ENCODE measurements at places on chromosomes 1 and 21. TPM values are rescaled to one million over a fixed set of nuclear protein-coding genes. Genes with fewer than 3 reads are reported as not detected.

GRCh38 chr1:89965193-89965768, 29.6 kb upstream of the ZNF326 start:
- H3K4me1 ChIP-seq, result no peaks in the 10 kb centered on the region
- H3K4me3 ChIP-seq, result no peak overlapping the region
- no peaks in the 10 kb centered on the region for H3K27me3 ChIP-seq

The TCP10L gene
- total RNA-seq, result not detected

- H3K36me3 ChIP-seq, result no peaks in the 10 kb centered on the region
- DNase-seq, result no peak
- H3K27ac ChIP-seq, result no peak overlapping the region
- H3K27me3 ChIP-seq, result no peaks in the 10 kb centered on the region
- H3K4me3 ChIP-seq, result no peak overlapping the region
These were observed 23.3 kb upstream of the TNNI1 start for GRCh38 chr1:201444792-201445191.

DNA sequence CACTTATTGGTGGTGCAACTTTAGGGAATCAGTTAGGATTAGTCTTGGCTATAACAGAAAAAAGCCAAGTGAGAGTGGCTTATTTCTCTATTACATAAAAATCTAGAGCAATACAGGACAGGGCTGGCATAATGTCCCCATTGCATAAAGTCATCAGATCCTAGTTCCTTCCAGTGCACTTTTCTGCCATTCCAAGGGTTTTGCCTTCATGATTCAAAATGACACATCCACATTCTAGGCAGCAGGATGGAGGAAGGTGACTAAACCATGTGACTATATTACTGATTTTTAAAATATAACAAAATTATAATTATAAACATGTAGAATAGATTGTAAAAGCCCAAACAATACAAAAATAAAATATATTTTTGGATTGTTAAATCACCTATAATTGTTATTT, 18.8 kb downstream of the JUN start:
- no peak overlapping the region for H3K4me3 ChIP-seq
- H3K27ac ChIP-seq, result no peak overlapping the region
- H3K36me3 ChIP-seq, result no peaks in the 10 kb centered on the region

The MATN1 gene
- total RNA-seq, result 0.37 TPM

- no peaks in the 10 kb centered on the region for H3K27me3 ChIP-seq
- H3K4me3 ChIP-seq, result no peak overlapping the region
- no peaks in the 10 kb centered on the region for H3K36me3 ChIP-seq
- no peaks in the 10 kb centered on the region for H3K4me1 ChIP-seq
These were observed 27.5 kb upstream of the STMN1 start for GRCh38 chr1:25933479-25934365.

The S100B gene
- not detected for total RNA-seq

GRCh38 chr1:155006601-155007101, 4.0 kb downstream of the ZBTB7B start:
- no peak overlapping the region for H3K27ac ChIP-seq
- H3K4me1 ChIP-seq, result peaks cover 10% of the 10 kb centered on the region
- no peak for DNase-seq

DNA sequence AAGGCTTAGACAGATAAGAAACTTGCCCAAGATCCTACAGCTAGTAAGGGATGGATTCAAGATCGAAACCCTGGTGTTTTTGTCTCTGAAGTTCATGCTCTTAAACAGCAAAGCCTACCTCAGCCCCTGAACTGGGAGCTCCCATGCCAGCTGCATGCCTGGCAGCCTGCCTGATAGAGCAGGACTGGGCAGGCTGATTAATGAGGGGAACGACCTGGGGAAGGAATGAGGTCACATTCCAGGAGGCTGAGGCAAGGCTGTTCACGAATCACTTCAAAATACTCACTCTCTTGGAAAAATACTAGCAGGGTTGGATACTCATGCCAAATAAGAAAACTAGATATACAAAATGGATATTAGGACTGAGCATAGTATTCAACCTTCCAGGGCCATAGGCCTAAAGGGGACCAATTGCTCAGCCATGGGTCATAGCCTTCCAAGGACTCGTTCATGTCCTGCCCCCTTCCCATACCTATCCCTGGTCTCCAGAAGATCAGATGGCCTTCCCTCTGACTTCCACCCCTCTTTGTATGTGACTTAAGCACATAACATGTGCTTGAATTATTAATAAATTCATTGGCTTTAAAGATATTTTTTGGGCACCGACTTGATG, 15.6 kb upstream of the TACSTD2 start:
- no peaks in the 10 kb centered on the region for H3K36me3 ChIP-seq
- peaks cover 31% of the 10 kb centered on the region for H3K4me1 ChIP-seq
- peak overlapping the region; percentile 81 for H3K27ac ChIP-seq
- H3K27me3 ChIP-seq, result no peaks in the 10 kb centered on the region
- DNase-seq, result peak; percentile 87
- no peak overlapping the region for H3K4me3 ChIP-seq

The DPYD gene
- 24.1 TPM for total RNA-seq

The OLFML2B gene
- not detected for total RNA-seq

GRCh38 chr1:6033986-6034749, 11.5 kb upstream of the KCNAB2 start:
- no peaks in the 10 kb centered on the region for H3K36me3 ChIP-seq
- H3K4me3 ChIP-seq, result no peak overlapping the region
- no peaks in the 10 kb centered on the region for H3K4me1 ChIP-seq
- H3K27ac ChIP-seq, result no peak overlapping the region

GRCh38 chr1:31108861-31109260, 43.3 kb upstream of the PUM1 start:
- H3K4me1 ChIP-seq, result peaks cover 8% of the 10 kb centered on the region
- no peaks in the 10 kb centered on the region for H3K36me3 ChIP-seq
- H3K27ac ChIP-seq, result no peak overlapping the region
- DNase-seq, result no peak
- no peaks in the 10 kb centered on the region for H3K27me3 ChIP-seq

- H3K36me3 ChIP-seq, result no peaks in the 10 kb centered on the region
- no peaks in the 10 kb centered on the region for H3K27me3 ChIP-seq
- DNase-seq, result no peak
These were observed 93.6 kb downstream of the NFIA start for GRCh38 chr1:61175976-61176375.

The FCRL5 gene
- total RNA-seq, result not detected

DNA sequence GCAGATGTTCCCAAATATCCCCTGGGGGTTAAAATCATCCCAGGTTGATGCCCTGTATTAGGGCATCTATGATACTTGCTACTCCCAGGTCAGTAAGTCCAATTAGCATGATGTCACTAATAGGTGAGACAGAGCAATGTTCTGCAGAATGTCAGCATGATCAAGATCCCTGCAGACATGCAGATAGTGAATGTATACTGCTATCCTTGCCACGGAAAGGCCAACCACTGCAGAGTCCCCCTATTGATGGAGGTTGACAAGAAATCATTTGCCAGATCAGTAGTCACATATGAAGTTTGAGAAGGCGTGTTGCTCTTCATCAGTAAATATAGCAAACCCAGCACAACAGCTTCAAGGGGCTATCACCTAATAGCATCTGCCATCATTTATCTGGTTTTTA, 97.4 kb downstream of the SETD4 start:
- H3K4me1 ChIP-seq, result no peaks in the 10 kb centered on the region
- H3K36me3 ChIP-seq, result no peaks in the 10 kb centered on the region
- H3K27ac ChIP-seq, result no peak overlapping the region
- H3K27me3 ChIP-seq, result no peaks in the 10 kb centered on the region
- no peak overlapping the region for H3K4me3 ChIP-seq

DNA sequence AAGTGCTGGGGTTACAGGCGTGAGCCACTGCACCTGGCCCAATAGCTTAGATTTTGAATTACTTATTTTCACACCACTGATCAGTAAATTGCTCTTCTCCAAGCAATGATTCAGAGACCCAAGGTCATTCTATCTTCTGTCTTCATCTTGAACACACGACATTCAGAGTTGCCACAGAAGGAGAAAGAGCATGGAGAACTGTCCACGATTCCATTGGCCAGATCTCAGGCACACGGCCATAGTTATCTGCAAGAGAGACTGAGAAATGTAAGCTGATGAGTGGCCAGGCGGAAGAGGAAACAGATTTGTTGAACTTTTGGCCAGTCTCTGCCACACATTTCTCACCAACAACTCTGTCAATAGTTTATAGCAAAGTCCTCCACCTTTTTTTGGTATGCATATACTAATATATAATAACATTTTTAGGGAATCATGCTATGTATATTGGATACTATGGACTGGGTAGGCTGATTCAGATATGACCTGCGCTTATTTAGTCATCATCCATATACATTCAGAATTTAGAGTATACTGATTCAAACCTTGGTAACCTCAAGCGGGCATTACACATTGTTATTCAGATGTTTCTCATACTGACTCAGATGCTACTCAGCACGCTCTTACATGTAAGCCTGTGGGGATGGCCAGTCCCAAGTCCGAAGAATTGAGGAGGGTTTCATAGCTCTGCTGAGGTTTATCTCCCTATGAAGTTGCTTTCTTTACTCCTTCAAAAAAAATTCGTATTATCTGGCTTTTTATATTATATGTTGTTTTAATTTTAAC, 25.5 kb upstream of the CAP1 start:
- H3K4me1 ChIP-seq, result peaks cover 21% of the 10 kb centered on the region
- peak overlapping the region; percentile 58 for H3K27ac ChIP-seq
- H3K27me3 ChIP-seq, result no peaks in the 10 kb centered on the region
- H3K36me3 ChIP-seq, result no peaks in the 10 kb centered on the region
- DNase-seq, result peak; percentile 83
- no peak overlapping the region for H3K4me3 ChIP-seq

DNA sequence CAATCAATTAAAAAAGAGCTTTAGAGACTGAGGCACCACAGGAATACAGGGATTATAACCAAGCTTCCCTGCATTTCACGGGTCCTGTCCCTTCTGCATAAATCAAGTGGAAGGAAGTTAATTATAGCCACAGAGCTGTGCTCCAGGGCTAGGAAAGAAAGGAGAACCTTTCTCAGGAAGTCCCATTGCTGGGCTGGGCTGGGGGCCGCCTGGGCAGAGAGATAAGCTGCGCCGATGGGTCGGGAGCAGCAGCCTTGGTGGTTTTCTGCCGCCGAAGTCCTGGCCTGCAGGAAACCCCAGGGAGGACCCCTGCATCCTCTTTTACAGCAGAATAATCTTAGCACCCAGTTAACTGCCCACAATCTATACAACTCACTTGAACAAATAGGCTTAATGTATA, 12.6 kb upstream of the CD34 start:
- H3K36me3 ChIP-seq, result no peaks in the 10 kb centered on the region
- H3K27me3 ChIP-seq, result peaks cover 44% of the 10 kb centered on the region

The TMEM82 gene
- total RNA-seq, result not detected

DNA sequence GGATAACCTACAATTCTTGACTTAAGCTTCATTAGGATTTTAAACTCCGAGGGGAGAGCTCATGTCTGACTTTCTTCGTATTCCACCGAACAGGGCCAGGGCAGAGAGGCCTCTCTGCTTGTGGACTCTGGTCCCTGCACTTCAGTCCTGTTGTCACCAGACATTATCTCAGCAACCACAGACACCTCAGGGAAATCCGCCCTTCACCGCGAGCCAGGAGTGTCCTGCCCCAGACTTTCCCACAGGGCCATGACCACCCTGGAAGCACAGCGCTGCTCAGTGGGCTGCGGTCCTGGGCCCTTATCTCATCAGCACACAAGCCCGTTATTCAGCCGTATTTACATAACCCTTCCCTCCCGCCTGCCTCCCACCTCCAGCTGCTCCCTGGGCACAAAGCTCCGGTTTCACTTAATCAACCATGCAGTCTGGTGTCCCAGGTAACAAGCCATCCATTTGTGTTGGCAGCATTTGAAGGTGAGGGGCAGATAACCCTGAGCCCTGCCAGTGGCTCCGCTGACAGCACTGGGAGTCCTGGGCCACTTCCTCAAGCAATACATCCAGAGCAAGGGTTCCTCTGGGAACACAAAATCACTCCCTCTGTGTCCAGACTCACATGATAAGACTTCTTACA, 122.8 kb upstream of the RAB4A start:
- no peak overlapping the region for H3K27ac ChIP-seq
- DNase-seq, result no peak
- H3K27me3 ChIP-seq, result peaks cover 73% of the 10 kb centered on the region
- no peaks in the 10 kb centered on the region for H3K4me1 ChIP-seq
- H3K4me3 ChIP-seq, result no peak overlapping the region

- no peak for DNase-seq
- no peak overlapping the region for H3K4me3 ChIP-seq
- peaks cover 31% of the 10 kb centered on the region for H3K4me1 ChIP-seq
- H3K27me3 ChIP-seq, result no peaks in the 10 kb centered on the region
- H3K36me3 ChIP-seq, result peaks cover 62% of the 10 kb centered on the region
These were observed 4.8 kb downstream of the ARPC5 start for GRCh38 chr1:183630748-183631147.

GRCh38 chr1:1296070-1297061, 11.4 kb downstream of the ACAP3 start:
- no peak overlapping the region for H3K27ac ChIP-seq
- H3K36me3 ChIP-seq, result no peaks in the 10 kb centered on the region
- peaks cover 4% of the 10 kb centered on the region for H3K4me1 ChIP-seq
- H3K27me3 ChIP-seq, result no peaks in the 10 kb centered on the region
- no peak overlapping the region for H3K4me3 ChIP-seq

The SORT1 gene
- total RNA-seq, result 27.9 TPM

- no peak overlapping the region for H3K27ac ChIP-seq
- H3K36me3 ChIP-seq, result peaks cover 8% of the 10 kb centered on the region
- no peak overlapping the region for H3K4me3 ChIP-seq
- peak; percentile 28 for DNase-seq
- H3K27me3 ChIP-seq, result no peaks in the 10 kb centered on the region
These were observed 2.1 kb downstream of the SH3BGRL3 start for GRCh38 chr1:26281971-26282370.

DNA sequence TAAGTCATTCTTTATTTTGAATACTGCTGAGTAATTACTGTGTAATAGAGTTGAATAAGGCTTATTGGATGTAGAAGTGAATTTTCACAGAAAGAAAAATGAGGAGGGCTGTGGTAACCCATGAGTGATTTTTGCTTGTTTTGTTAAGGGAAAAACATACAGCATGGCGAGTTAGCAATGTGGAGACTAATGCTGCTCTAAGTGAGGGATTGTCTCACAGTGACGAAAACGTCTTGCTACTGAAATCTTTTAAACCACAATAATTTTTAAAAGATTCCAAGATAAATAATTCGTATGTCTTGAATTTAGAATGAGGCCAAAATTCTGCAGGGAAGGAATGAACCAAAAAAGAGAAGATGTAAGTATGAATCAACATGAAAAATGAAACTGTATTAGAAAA, 16.2 kb upstream of the PLA2G4A start:
- no peaks in the 10 kb centered on the region for H3K27me3 ChIP-seq
- no peaks in the 10 kb centered on the region for H3K36me3 ChIP-seq
- H3K4me1 ChIP-seq, result no peaks in the 10 kb centered on the region
- H3K4me3 ChIP-seq, result no peak overlapping the region
- no peak overlapping the region for H3K27ac ChIP-seq
- DNase-seq, result no peak

- peaks cover 51% of the 10 kb centered on the region for H3K36me3 ChIP-seq
- DNase-seq, result no peak
- H3K4me1 ChIP-seq, result peaks cover 27% of the 10 kb centered on the region
- H3K27ac ChIP-seq, result no peak overlapping the region
- H3K27me3 ChIP-seq, result no peaks in the 10 kb centered on the region
These were observed 3.5 kb downstream of the FUBP1 start for GRCh38 chr1:77975386-77975785.

Measured in PC-9 (cell line).